NCI-H748 treated with DMSO at 0.1 percent for 48 hours (cell line): ENCODE measurements at places on chromosomes 7 and 10.

GRCh38 chr7:107253599-107253998 lies 84.8 kb downstream of the HBP1 start:
- DNase-seq: no peak

- no peak for DNase-seq
Measured at GRCh38 chr10:131689954-131690757, 210.7 kb upstream of the PPP2R2D start.

DNA sequence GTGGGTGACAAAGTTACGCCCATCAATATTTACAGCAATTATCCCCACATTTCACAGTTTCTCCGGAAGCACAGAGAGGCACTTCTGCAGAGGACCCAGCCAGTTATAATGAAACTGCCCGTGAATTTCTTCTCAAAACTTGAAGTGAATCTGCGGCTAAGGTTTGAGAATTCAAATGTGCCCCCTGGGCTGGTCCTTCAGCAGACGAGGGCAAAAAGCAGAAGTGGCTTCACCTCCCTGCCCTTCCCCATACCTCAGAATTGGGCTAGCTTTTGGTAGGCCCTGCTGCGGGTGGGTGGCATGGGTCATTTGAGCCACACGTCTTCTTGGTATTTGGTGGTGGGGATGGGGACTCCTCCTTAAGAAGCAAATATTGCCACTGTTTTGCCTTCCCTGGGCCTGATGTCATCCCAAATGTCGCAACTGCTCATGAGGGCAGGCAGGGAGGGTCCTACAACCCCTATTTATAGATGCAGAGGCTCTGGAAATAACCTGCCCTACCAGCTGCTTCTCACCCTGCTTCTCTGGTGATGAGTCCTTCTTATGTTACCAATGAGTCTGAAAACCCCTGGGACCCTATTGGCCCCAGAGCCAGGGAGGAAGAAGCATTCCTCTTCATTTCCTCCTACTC lies 16.6 kb upstream of the WDFY4 start:
- no peak for DNase-seq

DNA sequence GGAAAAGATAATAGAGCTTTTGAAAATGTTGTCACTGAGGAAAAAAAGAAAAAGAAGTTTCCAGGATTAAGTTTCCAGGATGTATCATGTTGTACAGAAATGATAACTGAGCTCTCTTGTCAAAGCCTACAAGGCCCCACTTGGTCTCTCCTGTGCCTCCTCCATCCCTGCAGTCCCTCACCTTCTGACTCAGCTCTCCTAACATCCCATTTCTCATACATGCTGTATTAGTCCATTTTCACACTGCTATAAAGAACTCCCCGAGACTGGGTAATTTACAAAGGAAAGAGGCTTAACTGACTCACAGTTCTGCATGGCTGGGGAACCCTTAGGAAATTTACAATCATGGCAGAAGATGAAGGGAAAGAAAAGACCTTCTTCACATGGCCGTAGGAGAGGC lies 3.8 kb upstream of the DGKI start:
- DNase-seq: no peak

- no peak for DNase-seq
Measured at GRCh38 chr7:43538404-43538771, 44.5 kb upstream of the STK17A start.

DNA sequence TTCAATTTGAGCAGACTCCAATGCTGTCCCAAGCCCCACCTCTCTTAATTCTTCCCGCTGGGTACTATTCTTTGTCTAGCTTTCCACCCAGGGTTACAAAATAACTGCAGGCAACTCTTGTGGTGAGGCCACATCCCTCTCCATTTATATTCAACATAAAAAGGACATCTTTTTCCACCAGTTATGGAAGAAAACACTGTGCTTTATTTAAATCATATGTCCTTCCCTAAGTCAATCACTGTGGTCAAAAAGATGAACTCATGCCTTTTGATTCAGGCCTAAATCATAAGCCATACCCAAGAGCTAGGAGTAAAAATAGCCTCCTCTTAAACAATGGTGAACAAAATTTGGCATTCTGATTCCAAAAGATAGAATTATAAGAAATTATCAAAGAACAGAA lies 386.0 kb downstream of the SEMA3D start:
- no peak for DNase-seq

DNA sequence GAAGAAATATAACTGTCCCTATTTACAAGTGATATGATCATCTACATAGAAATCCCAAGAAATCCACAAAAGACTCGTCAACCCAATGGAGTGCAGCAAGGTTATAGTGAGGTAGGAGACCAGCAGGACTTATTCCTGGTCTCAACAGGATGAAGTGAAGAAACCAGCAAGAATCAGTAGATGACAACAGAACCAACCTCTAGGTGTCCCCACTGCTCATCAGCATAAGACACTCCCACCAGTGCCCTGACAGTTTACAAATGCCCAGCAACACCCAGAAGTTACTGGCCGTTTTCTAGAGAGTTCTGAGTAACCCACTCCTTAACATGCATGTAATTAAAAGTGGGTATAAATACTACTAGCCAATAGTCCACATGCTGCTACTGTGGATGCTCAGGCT lies 470.5 kb upstream of the LRRTM3 start:
- DNase-seq: no peak

DNA sequence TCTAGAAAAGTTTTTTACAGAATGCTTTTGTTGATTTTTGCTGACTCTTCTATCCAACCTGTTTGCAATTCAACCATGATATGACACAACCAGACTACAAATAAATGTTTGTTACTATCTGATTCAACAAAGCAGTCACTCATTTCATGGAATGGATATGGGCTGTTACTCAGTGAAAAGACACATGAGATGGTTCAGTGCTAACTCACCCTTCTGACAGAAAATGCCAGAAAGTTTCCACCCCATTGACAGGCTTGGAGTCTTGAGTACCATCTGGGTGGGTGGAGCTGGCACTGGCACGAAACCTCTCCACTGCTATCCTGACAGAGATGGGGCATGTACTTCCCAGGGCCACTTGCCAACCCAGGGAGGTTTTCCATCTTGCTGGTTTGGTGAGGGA lies 39.5 kb downstream of the RBM28 start:
- no peak for DNase-seq

DNA sequence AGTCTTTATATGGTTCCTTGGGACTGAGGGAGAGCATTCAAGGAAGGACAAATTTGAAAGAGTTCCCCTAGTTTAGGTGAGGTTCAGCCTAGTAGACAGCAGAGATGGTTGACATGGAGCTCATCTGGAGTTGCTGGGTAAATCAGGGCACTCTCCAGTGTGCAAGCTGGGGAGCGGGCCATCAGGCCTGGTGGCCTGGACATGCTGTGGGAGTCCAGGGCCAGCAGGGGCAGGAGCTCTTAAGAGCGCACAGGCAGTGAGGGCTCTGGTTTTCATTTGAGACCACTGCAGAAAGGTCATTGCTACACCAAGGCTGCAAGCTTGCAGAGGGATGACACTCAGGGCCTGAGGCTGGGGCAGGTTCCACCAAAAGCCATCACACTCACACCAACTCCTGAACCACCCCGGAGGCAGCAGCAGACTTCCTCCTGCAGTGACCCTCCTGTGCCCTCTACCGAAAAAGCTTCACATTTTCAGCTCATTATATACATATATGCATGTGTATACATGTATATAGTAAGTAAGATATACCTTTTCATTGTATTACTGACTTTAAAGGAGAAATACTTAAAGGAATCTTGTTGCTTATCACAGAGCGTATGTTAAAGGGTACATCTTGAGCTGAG lies 39.5 kb downstream of the STEAP1B start:
- no peak for DNase-seq

GRCh38 chr10:122468307-122468925 lies 7.1 kb downstream of the HTRA1 start:
- no peak for DNase-seq

- DNase-seq: peak; percentile 56
Measured at GRCh38 chr7:119197877-119198527, 973.5 kb downstream of the ANKRD7 start.

- DNase-seq: no peak
Measured at GRCh38 chr10:119407254-119407777, 135.2 kb downstream of the RGS10 start.

GRCh38 chr7:30977222-30977621 lies 13.5 kb downstream of the GHRHR start:
- no peak for DNase-seq

DNA sequence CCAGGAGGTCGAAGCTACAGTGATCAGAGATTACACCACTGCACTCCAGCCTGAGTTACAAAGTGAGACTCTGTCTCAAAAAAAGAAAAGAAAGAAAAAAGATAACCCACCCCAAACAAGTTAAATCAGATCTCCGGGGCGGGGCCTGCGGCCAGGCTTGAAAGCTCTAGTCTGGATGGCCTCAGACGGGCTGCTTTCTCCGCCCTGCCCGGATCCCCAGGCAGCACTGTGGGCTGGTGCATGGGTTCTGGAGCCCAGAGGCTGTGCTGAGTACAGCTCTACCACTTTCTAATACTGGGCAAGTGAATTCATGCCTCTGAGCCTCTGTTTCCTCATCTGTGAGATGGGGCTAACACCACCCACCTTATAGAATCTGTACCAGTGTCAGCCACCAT lies 83.7 kb downstream of the ZMIZ1 start:
- no peak for DNase-seq

GRCh38 chr10:88805361-88805760 lies 2.8 kb downstream of the LIPM start:
- no peak for DNase-seq

DNA sequence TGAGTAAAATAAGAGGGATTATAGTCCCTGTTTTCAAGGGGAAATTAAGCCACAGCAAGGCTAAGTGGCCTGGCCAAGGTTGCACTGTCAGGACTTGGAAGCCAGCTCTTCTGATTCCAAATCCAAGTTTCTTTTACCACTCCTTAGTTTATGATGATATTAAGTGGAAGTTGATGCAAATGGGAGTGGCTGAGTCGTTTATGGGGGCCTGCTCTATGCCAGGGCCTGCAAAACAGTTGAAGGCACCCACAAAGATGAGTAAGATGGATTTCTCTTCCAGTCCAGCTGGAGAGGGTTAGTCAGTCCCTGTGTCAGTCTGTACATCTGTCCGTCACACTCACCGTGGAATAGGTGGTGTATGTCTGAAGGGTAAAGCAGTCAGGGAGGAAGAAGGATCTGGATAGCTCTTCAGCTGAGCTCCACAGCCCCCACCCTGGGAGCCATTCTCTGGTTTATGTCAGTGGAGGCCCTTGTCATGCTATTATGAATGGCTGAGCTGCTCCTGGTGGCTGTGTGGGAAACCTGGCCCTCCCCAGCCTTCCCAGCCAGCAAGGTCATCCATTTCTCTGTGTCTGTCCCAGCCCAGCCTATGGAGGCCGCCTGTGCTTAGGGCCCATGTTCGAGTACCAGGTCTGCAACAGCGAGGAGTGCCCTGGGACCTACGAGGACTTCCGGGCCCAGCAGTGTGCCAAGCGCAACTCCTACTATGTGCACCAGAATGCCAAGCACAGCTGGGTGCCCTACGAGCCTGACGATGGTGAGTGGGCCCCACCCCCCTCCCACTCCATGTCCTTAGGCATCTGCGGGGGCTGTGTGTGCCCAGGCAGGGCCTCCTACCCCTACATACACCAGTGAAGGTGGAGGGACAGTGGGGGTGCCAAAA lies 44.5 kb downstream of the TBATA start:
- no peak for DNase-seq

GRCh38 chr10:25080880-25081581 lies 64.6 kb downstream of the THNSL1 start:
- DNase-seq: peak; percentile 65

DNA sequence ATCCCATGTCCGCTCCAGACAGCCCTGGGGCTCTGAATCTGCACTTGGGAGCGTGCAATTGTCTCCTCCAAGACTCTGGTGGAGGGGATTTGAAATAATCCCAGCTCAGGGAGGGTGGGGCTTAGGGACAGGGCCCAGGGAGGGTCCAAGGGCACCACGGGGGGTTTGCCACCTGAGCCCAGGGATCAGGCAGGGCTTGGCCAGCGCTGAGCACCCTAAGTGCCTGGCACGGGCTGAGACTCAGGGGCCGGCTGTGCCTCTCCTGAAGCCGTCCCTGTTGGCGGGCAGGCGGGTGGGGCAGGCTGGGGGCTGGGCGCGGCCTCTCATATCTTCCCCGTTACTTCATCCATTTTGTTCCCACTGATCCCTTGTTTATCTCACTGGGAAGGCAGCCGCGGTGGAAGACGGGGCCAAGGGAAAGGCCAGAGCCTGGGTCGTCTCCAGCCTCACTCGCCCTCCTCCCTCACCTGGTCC lies 41.8 kb upstream of the ELN start:
- no peak for DNase-seq

DNA sequence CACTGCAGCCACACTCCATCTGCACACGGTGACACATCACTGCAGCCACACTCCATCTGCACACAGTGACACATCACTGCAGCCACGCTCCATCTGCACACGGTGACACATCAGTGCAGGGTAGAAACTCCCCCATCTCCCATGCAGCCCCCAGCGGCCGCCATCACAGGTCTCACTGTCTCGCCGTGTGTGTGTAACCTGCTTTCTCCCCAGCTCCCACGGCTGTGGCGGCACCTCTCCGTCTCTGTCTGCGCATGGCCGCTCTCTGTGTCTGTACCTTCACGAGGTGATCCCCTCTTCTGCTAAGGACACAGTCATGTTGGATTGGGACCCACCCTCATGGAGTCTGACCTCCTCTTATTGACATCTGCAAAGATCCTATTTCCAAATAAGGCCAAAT lies 527.4 kb downstream of the PTPRN2 start:
- DNase-seq: no peak

DNA sequence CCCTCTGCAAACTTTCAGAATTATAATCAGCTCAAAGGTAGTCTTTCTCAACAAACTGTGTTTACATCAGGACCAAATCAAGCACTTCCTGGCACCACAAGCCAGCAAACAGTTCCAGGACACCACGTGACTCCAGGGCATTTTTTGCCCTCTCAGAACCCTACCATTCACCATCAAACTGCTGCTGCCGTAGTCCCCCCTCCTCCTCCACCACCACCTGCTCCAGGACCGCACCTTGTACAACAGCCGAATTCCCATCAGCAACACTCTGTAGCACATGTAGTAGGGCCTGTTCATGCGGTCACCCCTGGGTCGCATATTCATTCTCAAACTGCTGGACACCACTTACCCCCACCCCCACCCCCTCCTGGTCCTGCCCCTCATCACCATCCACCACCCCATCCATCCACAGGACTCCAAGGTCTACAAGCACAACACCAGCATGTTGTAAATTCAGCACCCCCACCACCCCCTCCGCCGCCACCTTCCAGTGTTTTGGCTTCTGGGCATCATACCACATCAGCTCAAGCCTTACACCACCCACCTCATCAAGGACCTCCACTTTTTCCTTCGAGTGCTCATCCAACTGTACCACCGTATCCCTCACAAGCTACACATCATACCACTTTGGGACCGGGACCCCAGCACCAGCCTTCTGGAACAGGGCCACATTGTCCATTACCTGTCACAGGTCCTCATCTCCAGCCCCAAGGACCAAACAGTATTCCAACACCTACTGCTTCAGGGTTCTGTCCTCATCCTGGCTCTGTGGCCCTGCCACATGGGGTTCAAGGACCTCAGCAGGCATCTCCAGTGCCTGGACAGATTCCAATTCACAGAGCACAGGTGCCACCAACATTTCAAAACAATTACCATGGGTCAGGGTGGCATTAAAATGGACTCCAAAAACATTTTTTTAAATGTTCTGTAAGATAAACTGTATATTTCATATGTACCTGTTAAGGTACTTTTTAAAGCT lies 98.7 kb downstream of the KMT2E start:
- DNase-seq: no peak

- no peak for DNase-seq
Measured at GRCh38 chr10:71344993-71345480, 26.0 kb downstream of the SLC29A3 start.

- no peak for DNase-seq
Measured at GRCh38 chr7:77216181-77216845, 16.7 kb upstream of the FGL2 start.

GRCh38 chr7:142787034-142787768 lies 16.4 kb downstream of the PRSS2 start:
- no peak for DNase-seq
